ENCODE measurements at places on chromosomes 4 and X.

- DNase-seq = peak; percentile 23
Measured at GRCh38 chr4:169810325-169811323, 52.9 kb upstream of the HPF1 start.

DNA sequence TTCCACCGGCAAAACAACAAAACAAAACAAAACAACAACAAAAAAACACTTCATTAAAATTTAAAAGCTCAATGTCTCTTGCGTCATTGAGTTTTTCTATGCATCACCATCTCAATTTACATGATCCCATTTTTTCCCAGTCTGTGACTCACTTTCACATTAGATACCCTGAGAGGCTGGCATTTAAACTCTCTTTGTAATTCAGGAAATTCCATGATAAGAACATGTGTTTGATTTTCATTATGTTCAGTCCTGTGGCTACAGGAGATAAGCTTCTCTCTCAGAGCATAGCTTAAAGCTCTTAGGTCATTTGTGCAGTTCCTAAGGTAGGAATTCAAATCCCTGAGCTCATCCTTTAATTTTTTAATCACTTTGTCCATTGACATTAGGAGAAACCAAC, 104.6 kb downstream of the NBDY start:
- no peak for DNase-seq

DNA sequence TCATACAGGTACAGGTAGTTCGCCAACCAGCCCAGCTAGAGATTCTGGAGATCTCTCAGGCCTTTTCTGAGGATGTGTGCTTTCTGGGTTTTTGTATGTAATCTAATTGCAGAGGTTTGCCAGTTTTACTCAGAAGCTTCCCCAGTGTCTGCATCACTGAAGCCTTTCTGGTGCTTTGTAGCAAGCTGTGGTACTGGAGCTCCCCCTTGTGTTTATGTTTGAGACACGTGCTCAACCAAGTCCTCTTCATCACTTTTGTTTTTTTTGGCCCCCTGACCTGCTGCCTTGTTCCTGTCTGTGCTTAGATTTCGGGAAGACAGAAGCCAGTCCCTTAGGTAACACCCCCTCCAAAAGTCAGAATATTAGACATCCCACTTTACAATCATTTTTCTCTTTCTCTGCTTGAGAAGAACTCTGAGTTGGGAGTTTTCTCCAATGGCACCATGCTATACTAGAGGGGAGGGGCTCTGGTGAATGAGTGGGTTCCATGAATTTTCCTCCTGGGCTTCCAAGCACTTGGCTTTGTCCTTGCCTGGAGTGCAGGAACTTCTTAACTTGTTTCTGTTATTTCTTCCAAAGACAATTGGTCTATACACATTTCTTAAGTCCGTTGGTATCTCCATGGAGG, 128.4 kb upstream of the TBC1D9 start:
- peak; percentile 48 for DNase-seq

DNA sequence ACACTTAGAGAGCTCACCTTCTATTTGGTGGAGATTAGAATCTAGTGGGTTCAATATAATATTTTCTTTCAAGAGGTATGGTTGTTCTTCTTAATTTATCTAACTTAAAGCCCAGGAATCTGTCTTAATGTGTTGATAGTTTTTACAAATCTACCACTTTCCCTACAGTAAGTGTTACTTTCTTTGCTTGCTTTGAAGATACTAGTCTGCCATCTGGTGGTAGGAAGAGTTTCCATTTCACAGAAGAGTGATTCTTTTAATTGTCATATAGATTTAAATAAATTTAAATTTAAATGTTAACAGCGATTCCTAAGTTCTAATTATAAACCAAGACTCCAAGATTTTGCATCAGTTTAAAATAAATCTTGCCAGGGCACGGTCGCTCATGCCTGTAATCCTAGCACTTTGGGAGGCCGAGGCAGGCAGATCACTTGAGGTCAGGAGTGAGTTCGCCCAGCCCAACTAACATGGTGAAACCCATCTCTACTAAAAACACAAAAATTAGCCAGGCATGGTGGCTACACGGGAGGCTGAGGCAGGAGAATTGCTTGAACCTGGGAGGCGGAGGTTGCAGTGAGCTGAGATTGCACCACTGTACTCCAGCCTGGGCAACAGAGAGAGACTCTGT, 43.5 kb downstream of the NUDT9 start:
- DNase-seq = no peak

- no peak for DNase-seq
Measured at GRCh38 chrX:19639056-19639455, 123.7 kb upstream of the MAP3K15 start.

DNA sequence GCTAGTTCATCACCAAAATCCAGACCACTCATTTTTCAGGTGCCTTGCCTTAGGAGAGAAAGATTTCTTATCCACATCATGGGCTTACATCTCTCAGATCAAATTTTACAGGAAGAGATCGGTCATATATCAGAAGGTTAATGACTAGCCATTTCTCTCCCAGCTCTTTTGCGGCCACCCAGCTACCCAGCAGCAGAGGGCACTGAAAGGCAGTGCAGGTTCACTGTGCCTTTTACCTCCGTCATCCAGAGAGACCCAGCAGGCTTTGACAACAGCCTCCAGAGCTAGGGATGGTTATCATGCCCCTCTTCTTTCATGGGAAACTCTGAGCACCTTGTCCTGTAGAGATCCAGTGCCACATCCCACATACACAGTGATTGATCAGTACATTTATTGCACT, 384.8 kb downstream of the AFF2 start:
- DNase-seq = no peak

- no peak for DNase-seq
Measured at GRCh38 chr4:127463883-127464282, 168.9 kb upstream of the INTU start.

GRCh38 chr4:21628916-21629610, 319.5 kb downstream of the KCNIP4 start:
- DNase-seq = no peak

- no peak for DNase-seq
Measured at GRCh38 chr4:5462254-5462835, 246.0 kb downstream of the EVC2 start.

GRCh38 chrX:130516123-130516522, 114.3 kb downstream of the RBMX2 start:
- DNase-seq = no peak

DNA sequence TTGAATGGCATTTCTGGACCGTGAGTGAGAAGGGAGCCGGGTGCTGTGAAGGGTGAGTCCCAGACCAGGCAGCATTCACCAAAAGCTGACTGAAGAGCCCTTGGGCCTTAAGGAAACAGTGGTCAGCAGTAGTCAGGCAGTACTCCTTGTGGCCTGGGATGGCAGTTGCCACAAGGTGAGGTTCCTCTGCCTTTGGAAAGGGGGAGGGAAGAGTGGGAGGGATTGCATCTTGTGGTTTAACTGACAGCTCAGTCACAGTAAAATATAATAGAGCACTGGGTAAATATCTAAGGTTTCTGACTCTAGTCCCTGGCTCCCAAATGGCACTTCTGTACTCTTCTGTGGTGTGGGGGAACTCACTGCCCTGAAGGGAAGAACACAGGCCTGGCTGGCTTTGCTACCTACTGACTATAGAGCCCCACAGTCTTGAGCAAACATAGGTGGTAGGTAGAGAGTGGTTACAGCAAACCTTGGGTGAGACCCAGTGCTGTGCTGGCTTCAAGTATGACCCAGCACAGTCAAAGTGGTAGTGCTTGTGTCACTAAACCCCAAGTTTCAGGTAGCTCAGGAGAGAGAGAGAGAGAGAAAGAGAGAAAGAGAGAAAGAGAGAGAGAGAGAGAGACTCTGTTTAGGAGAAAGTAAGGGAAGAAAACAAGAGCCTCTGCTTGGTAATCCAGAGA, 154.2 kb downstream of the TEX11 start:
- no peak for DNase-seq
